ENCODE measurements at places on chromosomes 4 and X.

- no peak for DNase-seq
Observed at GRCh38 chr4:106409901-106410889, 41.6 kb upstream of the GIMD1 start.

- DNase-seq: no peak
Observed at GRCh38 chr4:113293043-113293560, 243.6 kb downstream of the ANK2 start.

GRCh38 chrX:139725720-139726119 is 17.8 kb upstream of the MCF2 start:
- no peak for DNase-seq

GRCh38 chrX:150365051-150365989 is 2.2 kb downstream of the MAMLD1 start:
- peak; percentile 57 for DNase-seq
